Naive thymus-derived CD8-positive, alpha-beta T cell (primary cell): ENCODE measurements at places on chromosomes 13 and 19.

GRCh38 chr19:48319647-48320541, 5.5 kb upstream of the EMP3 start:
- DNase-seq, result peak; percentile 88
- peak overlapping the region; percentile 99 for H3K27ac ChIP-seq
- peaks cover 45% of the 10 kb centered on the region for H3K4me1 ChIP-seq

DNA sequence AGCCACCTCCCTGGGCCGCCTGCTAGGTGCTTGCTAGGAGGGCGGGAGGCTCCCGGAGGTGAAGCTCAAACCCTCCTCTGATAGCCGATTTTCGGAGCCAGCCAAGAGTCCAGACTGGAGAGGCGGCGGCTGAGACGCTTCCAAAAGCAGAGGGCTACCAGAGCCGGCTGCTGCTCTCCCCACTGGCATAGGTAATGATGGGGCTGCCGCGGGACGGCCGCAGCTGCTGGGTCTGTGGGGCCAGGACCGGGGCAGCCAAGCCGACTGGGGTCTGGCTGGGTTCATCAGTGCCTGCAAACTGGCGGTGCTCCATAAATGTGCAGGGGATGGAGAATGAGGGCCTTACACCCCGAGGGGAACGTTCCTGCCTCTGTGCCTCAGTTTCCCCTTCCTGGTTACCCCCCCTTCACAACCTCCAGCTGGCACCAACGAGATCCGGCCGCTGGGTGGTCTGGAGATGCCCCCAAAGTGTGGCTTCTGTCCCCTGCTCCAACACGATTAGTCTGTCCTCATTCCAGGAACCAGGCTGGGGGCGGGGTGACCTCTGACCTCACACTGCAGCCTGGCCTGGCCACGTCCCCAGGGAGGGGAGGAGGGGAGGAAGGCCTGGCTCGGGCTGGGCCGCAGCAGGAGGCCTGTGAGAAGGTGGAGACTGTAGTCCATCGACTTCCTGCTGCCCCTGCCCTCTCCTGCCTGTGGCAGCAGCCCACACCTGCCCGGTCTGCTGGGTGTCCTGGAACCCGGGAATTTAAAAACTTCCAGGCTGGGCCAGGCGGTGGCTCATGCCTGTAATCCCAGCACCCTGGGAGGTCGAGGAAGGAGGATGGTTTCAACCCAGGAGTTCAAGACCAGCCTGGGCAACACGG, 3.8 kb upstream of the WDR18 start:
- peaks cover 13% of the 10 kb centered on the region for H3K4me1 ChIP-seq
- no peak overlapping the region for H3K4me3 ChIP-seq
- no peak for DNase-seq

DNA sequence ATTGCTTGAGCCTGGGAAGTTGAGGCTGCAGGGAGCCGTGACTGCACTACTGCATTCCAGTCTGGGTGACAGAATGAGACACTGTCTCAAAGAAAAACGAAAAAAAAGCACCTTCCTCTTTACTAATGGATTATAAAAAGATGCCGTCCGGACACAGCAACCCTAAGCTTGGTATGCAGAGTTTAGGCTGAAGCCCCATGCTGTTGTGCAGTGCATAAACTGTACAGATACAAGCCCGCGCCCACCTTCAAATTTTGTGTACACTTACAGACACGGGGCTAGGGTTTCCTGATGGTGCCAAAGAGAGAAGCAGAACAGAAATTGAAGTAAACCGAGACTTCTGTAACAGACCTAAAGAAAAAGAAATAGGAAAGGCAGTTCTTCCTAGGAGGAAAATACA, 9.0 kb downstream of the LPAR6 start:
- H3K4me1 ChIP-seq, result peaks cover 18% of the 10 kb centered on the region
- H3K4me3 ChIP-seq, result no peak overlapping the region
- peak overlapping the region; percentile 67 for H3K27ac ChIP-seq
- peaks cover 6% of the 10 kb centered on the region for H3K36me3 ChIP-seq

DNA sequence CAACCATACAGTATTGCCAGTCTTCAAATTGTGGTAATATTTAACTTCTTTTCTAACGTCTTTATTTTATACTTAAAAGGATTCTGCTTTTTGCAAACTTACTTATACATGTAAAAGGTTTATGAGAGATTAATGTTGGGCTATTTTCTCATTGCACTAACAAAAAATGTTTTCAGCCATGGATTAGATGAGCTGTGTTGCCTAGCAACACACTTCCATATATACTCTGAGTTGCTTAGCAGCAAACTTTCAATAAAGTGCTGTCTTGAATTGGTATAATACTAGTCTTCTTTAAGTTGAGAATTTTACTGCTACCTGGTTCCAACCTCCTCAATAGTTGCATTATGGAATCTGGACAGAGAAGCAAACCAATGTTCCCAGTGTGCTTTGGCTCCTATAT, 777.4 kb upstream of the PCDH9 start:
- no peak overlapping the region for H3K4me3 ChIP-seq
- no peaks in the 10 kb centered on the region for H3K27me3 ChIP-seq
- H3K4me1 ChIP-seq, result no peaks in the 10 kb centered on the region
- H3K27ac ChIP-seq, result no peak overlapping the region

DNA sequence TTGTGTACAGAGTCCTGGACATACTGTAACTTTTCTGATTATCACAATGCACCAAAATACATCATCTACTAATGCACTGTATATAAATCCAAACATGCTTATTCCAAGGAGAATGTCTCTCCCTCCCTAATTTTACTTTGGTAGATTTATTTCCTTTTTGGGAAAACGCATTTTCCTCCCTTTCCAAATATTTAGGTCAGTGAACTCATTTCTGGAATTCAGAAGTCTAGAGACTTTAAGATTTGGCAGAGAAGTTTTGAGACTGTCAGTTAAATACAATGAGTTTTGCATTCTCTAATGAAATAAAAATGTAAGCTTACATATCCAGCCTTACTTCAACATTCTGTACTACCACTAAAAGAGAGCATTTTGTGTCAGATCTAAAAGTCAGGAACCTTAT, 165.8 kb upstream of the EDNRB start:
- peaks cover 3% of the 10 kb centered on the region for H3K4me1 ChIP-seq
- H3K4me3 ChIP-seq, result no peak overlapping the region
- H3K27me3 ChIP-seq, result peaks cover 3% of the 10 kb centered on the region
- DNase-seq, result no peak
- peaks cover 24% of the 10 kb centered on the region for H3K36me3 ChIP-seq

- no peak overlapping the region for H3K27ac ChIP-seq
- H3K4me3 ChIP-seq, result no peak overlapping the region
- H3K4me1 ChIP-seq, result no peaks in the 10 kb centered on the region
These were observed 44.5 kb upstream of the PCDH8 start for GRCh38 chr13:52892925-52893324.

DNA sequence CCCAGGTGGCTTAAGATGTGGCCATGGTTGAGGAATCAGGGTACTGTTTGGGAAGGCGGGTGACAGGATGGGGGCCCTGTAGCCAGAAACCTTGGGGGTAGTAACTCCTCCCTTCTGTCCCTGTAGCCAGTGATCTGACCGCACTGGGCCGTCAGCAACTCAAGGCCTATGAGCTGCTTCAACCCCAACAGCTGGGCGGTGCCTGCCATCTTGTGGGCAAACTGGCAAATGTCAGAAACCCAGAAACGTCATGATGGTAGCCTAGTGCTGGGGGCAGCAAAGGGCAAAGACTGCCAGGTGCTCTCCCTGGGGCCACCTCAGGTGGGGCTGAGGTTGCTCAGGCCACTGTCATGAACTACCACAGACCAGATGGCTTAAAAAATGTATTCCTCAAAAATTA, 3.5 kb downstream of the COPE start:
- peak; percentile 25 for DNase-seq
- no peak overlapping the region for H3K27ac ChIP-seq
- H3K27me3 ChIP-seq, result no peaks in the 10 kb centered on the region
- peaks cover 47% of the 10 kb centered on the region for H3K36me3 ChIP-seq
- H3K4me1 ChIP-seq, result peaks cover 34% of the 10 kb centered on the region

DNA sequence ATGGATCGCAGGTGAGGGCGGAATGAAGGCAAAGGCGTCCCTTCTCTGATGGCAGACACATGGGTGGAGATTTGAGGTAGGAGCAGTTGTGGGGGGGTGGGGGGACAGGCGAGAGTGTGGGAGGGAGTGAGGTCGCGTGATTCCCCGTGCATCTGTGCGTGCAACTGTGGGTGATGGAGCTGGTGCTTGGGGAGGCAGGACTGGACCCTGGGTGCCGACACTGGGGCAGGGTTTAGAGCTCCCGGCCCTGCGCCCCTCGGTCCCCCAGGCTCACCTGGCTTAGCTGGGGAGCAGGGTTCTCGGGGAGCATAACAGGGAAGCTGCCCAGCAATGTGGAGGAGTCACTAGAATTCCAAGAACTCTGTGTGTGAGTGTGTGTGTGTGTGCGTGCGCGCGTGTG, 3.4 kb downstream of the TMPRSS9 start:
- H3K27me3 ChIP-seq, result peaks cover 24% of the 10 kb centered on the region
- no peaks in the 10 kb centered on the region for H3K36me3 ChIP-seq
- peaks cover 10% of the 10 kb centered on the region for H3K4me1 ChIP-seq
- no peak overlapping the region for H3K4me3 ChIP-seq
- DNase-seq, result no peak

DNA sequence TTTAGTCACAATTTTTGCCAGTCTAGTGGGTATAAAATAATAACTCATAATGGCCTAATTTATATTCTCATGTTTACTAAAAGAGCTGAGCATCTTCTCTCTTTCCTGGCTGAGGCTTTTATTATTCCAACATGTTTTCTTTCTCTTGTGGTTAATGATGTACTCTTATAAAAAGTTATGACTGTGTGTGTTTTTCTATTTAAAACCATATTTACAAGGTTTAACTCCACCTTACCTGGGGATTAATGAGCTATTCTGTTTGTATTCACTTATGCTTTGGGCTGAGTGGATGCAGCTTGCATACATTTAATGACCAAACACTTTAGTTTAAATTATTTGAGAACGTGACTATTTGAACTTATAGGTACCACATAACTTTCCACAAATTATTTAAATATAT, 1365.7 kb upstream of the SLC10A2 start:
- no peaks in the 10 kb centered on the region for H3K36me3 ChIP-seq
- no peaks in the 10 kb centered on the region for H3K4me1 ChIP-seq
- no peak for DNase-seq

GRCh38 chr19:3977242-3978143, 6.6 kb upstream of the DAPK3 start:
- peaks cover 9% of the 10 kb centered on the region for H3K4me1 ChIP-seq
- H3K36me3 ChIP-seq, result peaks cover 6% of the 10 kb centered on the region

- H3K4me1 ChIP-seq, result no peaks in the 10 kb centered on the region
- no peak overlapping the region for H3K27ac ChIP-seq
- DNase-seq, result no peak
These were observed 584.5 kb upstream of the SGCG start for GRCh38 chr13:22596171-22596863.

DNA sequence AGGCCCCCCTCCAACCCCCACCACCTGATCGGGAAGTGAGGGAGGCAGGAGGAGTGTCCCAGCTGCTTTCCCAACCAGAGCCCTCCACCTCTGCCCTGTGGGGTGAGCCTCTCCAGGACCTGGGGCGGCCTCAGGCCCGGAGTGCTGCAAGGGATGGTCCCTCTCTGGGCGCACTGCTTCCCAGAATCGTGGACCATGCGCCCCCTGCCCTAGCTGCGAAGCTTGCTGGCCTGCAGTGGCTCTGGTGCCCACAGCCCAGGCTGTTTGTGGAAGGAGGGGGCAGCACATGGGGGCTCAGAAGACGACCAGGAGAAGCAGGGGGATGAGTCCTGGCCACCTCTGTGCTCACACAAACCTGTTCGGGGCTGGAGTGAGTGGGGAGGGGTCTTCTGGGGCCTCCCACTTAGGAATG, 33.6 kb downstream of the CEBPG start:
- no peak overlapping the region for H3K4me3 ChIP-seq
- no peaks in the 10 kb centered on the region for H3K27me3 ChIP-seq
- peaks cover 4% of the 10 kb centered on the region for H3K36me3 ChIP-seq

DNA sequence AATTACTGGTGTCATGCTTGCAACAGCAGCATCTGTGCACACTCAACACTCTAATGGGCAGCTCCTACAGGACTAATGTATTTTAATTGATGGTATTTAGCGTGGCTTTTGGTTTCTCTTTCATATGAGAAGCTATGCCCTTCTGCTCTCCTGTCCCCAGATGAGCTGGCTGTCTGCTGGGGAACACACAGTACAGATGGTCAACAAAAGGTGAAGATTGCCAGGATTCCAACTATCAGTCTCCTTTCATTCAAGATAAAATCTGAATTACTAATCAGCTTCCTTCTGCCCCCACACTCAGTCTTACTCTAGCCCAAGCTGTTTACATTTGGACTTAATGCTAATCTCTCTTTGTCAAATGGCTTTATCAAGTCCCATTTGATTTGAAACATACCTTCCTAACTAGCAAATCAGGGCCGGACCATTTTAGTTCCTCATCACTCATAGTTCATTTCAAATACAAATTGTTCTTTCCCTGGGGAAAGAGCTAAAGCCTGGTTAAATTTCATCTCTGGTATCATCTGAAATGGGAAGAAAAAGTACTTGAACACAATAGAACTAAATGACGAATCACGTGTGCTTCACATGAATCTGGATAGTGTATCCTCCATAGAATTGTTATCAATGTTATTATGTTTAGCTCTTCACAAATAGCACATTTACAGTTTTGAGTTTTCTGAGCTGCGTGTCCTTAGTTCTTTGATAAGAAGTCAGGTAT, 988.0 kb downstream of the PCDH17 start:
- no peaks in the 10 kb centered on the region for H3K27me3 ChIP-seq
- no peak overlapping the region for H3K4me3 ChIP-seq
- no peaks in the 10 kb centered on the region for H3K4me1 ChIP-seq
- no peak overlapping the region for H3K27ac ChIP-seq
- H3K36me3 ChIP-seq, result no peaks in the 10 kb centered on the region

DNA sequence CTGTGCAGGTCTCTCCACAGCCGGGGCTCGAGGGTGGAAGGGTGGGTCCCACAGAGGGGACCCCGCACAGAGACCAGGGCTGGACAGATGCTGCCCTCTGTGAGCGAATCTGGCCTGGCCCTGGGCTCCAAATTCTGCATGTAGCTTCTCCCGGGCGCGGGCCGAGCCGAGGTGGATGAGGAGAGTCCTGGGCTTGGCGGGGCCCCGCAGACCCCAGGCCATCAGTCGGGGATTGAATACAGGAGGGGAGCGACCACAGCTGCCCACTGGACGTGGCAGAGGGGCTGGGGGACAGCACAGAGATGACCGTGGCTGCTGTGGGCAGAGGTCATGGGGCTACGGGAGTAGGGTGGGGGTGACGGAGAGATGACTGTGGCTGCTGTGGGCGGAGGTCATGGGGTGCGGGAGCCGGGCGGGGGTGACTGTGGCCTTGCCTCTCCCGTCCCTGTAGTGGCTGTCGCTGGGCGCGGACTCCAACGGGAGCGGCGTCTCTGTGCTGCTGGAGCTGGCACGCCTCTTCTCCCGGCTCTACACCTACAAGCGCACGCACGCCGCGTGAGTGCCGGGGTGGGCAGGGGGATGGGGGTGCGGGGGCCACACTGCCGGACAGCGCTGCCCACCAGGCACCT, 15.5 kb downstream of the NCLN start:
- no peaks in the 10 kb centered on the region for H3K4me1 ChIP-seq
- no peaks in the 10 kb centered on the region for H3K36me3 ChIP-seq
- no peak overlapping the region for H3K27ac ChIP-seq
- no peak for DNase-seq
